ENCODE measurements at places on chromosomes 11 and 22.

- no peak for DNase-seq
Measured at GRCh38 chr11:66593650-66594049, 665 bp downstream of the CCS start.

DNA sequence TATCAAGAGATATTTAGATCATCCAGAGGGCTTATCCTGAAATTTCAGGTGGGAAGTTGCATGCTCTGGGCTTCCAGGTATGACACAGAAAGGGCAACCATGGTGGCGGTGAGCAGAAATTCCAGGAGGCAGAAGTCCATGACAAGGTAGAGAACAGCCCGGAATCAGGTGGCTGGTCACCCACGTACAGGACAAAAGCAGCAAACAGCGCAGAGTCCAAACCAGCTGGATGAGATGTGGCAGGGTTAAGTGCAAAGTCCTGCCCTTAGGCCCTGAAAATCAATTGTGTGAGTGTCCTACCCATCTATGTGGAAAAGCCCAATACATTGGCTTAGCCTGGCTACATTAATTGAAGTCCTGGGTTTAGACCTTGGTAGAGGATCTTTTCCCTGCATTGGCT is 11.6 kb downstream of the PPFIBP2 start:
- DNase-seq: no peak

DNA sequence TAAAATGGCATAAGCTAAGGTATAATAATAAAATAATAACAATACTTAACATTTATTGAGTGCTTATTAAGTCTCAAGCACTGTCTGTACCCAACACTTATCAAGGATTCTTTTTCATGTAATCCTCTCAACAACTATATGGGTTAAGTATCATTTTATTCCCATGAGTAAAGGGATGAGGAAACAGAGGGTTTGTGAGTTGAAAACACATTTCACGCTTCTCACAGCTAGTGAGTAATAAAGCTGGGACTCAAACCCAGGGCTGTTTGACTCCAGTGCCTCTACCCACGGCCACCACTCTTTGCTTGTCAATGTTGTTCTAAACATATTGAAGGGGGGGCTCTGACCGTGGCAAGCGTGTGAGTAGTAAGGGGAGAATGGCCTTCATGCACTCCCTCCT is 8.7 kb downstream of the CD3E start:
- DNase-seq: no peak

GRCh38 chr11:7665473-7666291 is 7.6 kb downstream of the CYB5R2 start:
- DNase-seq: peak; percentile 31
